ENCODE measurements at places on chromosomes 3 and 15. TPM values are rescaled to one million over a fixed set of nuclear protein-coding genes. Genes with fewer than 3 reads are reported as not detected.

DNA sequence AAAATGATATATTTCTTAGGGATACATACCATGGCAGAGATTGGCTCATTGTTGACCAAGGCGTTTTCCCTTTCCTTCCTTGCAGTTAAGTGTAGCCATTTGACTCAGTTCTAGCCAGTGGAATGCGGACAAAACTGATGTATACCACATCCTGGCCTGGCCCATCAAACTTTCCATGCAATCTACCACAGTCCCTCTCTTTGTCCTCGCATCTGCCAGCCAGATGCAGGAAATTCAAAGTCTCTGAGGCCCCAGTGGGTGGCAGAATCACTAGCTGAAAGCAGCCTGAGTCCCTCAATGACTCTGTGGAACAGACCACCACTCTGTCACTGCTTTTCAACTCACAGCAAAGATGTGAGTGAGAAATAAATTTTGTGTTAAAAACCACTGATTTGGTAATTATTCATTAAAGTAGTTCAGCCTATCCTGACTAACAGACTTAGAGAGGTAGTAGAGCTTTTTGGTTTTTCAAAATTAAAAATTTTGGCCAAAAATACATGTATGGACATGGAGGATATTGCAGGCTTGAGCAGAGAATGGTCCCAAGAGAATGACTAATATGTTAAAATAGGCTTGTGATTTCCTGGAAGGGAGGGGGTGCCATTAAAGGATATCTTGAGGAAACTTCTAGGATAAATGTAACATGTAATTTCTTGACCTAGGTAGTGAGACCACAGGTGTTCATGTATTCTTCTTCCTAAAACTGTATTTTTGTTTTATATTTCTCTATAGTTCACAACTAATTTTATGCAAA is 10.9 kb downstream of the LRRFIP2 start:
- DNase-seq, result no peak
- no peak overlapping the region for H3K4me3 ChIP-seq
- no peak overlapping the region for H3K27ac ChIP-seq

GRCh38 chr3:45795509-45795881 is 841 bp downstream of the SLC6A20 start:
- H3K36me3 ChIP-seq, result no peaks in the 10 kb centered on the region
- peaks cover 7% of the 10 kb centered on the region for H3K4me1 ChIP-seq
- H3K27me3 ChIP-seq, result peaks cover 2% of the 10 kb centered on the region
- H3K4me3 ChIP-seq, result no peak overlapping the region
- no peak overlapping the region for H3K27ac ChIP-seq
- no peak for DNase-seq

- no peak overlapping the region for H3K27ac ChIP-seq
- DNase-seq, result no peak
- peaks cover 2% of the 10 kb centered on the region for H3K4me1 ChIP-seq
- no peak overlapping the region for H3K4me3 ChIP-seq
- no peaks in the 10 kb centered on the region for H3K27me3 ChIP-seq
Measured at GRCh38 chr15:69215314-69216035, 55.0 kb downstream of the GLCE start.

DNA sequence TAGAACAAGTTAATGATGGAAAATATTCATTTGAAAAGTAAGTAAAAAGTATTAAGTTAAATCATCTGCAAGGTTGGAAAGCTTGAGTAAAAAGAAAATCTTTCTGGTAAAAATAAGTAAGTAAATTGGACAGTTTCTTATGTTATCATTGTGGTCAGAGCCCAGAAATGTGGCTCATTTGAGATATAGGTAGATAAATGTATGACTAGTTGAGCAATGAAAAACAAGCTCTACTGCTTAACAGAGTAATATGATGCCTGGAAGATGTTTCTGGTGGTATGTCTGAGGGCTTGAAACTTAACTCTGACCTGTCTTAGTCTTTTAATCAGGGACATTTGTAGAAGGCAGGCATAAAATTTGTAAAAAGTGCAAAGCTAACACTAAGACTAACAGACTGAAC is 444.0 kb downstream of the MFSD1 start:
- no peak for DNase-seq
- H3K27ac ChIP-seq, result no peak overlapping the region
- no peaks in the 10 kb centered on the region for H3K27me3 ChIP-seq
- H3K36me3 ChIP-seq, result no peaks in the 10 kb centered on the region
- H3K4me1 ChIP-seq, result no peaks in the 10 kb centered on the region

DNA sequence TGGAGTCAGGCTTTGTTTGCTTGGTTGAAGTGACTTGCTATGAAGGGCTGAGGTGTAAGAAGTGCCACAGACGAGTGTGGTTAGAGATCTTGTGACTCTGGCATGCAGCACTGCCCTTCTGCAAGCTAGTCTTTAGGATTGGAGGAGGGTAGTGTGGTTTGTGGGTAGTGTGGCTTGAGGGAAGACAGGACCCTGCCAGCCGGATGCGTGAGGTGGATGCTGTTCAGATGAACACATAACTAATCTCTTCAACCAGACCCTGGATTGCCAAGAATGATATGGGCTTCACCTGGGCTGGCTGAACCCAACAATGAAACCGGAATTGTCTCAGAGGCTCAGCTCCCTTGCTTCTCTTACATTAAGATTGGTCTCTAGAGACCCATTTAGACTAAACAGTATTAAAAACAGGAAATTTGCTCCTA is 32.7 kb downstream of the STARD9 start:
- H3K36me3 ChIP-seq, result no peaks in the 10 kb centered on the region
- H3K4me1 ChIP-seq, result no peaks in the 10 kb centered on the region
- H3K27me3 ChIP-seq, result no peaks in the 10 kb centered on the region
- H3K27ac ChIP-seq, result no peak overlapping the region
- no peak overlapping the region for H3K4me3 ChIP-seq
- no peak for DNase-seq

DNA sequence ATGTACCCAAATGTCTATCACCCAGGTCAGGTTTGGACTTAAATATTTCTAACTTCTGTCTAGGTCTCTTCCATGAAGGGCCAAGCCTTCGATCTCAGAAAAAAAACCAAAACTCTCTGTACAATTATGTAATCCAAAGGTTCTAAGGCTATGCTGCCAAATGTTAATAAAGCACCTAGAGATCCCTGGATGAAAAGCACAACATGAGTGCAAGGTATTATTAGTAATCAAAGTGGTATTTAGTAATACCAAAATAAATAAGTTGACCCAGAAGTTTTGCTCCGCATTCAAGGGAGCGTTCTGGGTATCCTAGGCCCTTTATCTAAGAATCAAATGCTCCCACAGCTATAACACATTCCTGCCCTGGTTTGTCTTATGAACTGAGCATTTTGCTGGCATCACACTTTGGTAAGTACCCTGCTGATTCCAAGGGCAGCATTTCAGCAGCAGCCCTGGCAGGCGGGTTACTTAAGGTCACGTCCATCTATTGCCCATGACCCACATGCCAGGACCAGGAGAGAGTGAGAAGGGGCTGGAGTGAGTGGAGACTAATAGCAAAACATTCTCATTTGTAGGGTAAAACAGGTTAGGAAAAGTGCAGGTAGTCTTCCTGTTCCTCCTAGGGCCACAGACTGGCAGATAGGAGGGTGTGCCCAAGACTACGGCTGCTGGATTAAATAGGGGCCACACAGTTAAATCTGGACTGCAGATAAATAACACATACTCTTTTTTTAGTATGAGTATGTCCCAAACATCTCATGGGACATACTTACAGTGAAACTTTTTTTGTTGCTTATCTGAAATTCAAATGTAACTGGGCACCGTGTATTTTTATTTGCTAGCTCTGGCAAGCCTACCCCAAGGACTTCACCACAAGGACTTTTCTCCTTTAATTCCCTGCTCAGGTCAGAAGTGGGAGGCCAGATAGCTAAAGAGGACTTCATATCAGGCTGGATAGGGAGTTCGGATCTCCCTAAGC is 76.0 kb upstream of the SNRK start:
- no peak overlapping the region for H3K4me3 ChIP-seq
- peaks cover 50% of the 10 kb centered on the region for H3K4me1 ChIP-seq

- H3K4me3 ChIP-seq, result no peak overlapping the region
- DNase-seq, result no peak
- H3K36me3 ChIP-seq, result no peaks in the 10 kb centered on the region
- peaks cover 2% of the 10 kb centered on the region for H3K4me1 ChIP-seq
Measured at GRCh38 chr15:37219211-37219701, 118.9 kb upstream of the MEIS2 start.

DNA sequence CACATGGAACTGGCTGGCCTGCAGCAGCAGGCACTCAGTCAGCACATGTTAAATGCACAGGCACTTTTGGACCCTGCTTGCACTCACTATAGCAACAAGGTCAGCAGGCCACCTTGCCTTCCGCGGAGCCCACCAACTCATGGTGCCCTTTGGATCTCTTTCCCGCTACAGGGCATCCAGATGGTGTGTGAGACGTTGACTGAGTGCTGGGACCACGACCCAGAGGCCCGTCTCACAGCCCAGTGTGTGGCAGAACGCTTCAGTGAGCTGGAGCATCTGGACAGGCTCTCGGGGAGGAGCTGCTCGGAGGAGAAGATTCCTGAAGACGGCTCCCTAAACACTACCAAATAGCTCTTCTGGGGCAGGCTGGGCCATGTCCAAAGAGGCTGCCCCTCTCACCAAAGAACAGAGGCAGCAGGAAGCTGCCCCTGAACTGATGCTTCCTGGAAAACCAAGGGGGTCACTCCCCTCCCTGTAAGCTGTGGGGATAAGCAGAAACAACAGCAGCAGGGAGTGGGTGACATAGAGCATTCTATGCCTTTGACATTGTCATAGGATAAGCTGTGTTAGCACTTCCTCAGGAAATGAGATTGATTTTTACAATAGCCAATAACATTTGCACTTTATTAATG is 85.0 kb downstream of the TGFBR2 start:
- no peak overlapping the region for H3K4me3 ChIP-seq
- H3K4me1 ChIP-seq, result peaks cover 30% of the 10 kb centered on the region
- no peaks in the 10 kb centered on the region for H3K27me3 ChIP-seq
- DNase-seq, result no peak
- peaks cover 26% of the 10 kb centered on the region for H3K36me3 ChIP-seq

The RAB6B gene
- 0.08 TPM for total RNA-seq

- DNase-seq, result no peak
- no peak overlapping the region for H3K4me3 ChIP-seq
- peaks cover 94% of the 10 kb centered on the region for H3K36me3 ChIP-seq
- peaks cover 3% of the 10 kb centered on the region for H3K4me1 ChIP-seq
- no peak overlapping the region for H3K27ac ChIP-seq
Measured at GRCh38 chr3:157149136-157149696, 10.7 kb downstream of the CCNL1 start.

DNA sequence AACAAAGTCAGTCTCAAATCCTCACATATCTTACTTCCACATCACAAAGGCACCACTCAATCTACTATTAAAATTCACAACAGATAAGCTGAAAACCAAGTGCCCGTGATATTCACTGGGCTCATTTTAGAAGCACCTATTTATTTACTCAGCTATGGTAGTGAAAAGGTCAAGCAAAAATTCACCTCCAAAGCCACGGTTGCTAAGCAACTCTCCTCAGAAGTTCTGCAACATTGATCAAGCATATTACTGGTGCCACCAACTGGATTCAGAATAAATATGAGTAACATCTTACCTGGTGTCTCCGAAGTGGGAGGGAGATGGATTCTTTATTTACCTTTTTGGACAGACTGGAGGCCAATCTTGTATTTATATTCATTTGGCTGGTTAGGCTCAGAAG is 714.8 kb downstream of the FHIT start:
- H3K4me3 ChIP-seq, result no peak overlapping the region
- H3K27ac ChIP-seq, result no peak overlapping the region
- no peak for DNase-seq
- no peaks in the 10 kb centered on the region for H3K27me3 ChIP-seq
- no peaks in the 10 kb centered on the region for H3K4me1 ChIP-seq

The ESYT3 gene
- under 0.01 TPM for total RNA-seq

The THRB gene
- total RNA-seq, result 10.8 TPM

DNA sequence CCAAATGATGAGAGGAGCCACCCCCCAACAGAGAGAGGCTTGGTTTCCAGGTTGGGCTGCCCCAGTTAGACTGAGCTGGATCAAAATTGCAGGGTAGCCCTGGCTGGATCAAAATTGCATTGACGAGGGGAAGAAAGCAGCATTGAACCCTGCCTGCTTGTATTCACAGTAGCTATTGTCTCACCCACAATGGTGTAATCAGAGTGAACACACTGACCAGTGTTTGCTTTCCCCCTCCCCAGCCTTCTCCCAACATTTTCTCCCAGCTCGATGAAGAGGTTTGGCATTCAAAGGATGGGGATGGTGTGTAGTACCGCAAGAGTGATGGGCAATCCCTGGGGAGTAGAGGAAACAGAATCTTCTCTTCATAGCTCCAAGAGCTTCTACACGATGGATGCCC is 223.8 kb downstream of the ADAMTS9 start:
- H3K4me1 ChIP-seq, result no peaks in the 10 kb centered on the region
- no peaks in the 10 kb centered on the region for H3K36me3 ChIP-seq
- no peak for DNase-seq
- no peaks in the 10 kb centered on the region for H3K27me3 ChIP-seq
- no peak overlapping the region for H3K27ac ChIP-seq

DNA sequence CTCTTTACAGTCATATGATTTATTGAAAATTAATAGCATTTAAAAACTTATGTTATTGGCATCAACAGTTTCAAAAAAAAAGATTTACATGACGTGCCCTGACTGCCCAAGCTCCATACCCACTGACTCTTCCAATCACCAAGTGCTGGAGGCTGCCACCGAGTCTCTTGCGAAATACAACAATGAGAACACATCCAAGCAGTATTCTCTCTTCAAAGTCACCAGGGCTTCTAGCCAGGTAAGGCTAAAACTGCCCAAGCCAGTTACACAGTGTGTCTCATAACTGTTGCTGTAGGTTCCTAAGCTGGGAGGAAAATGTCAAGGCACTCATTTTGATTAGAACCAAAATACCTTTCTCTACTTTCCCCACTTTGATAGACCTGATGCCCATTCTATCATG is 4.5 kb downstream of the FETUB start:
- peaks cover 44% of the 10 kb centered on the region for H3K36me3 ChIP-seq
- H3K27me3 ChIP-seq, result no peaks in the 10 kb centered on the region
- H3K4me1 ChIP-seq, result peaks cover 45% of the 10 kb centered on the region
- H3K4me3 ChIP-seq, result no peak overlapping the region

- H3K27ac ChIP-seq, result no peak overlapping the region
- H3K4me1 ChIP-seq, result peaks cover 10% of the 10 kb centered on the region
- no peaks in the 10 kb centered on the region for H3K36me3 ChIP-seq
- no peaks in the 10 kb centered on the region for H3K27me3 ChIP-seq
- no peak for DNase-seq
Measured at GRCh38 chr3:141349711-141350110, 18.6 kb upstream of the ZBTB38 start.

GRCh38 chr3:106326941-106327695 is 458.3 kb upstream of the CBLB start:
- H3K27ac ChIP-seq, result no peak overlapping the region
- no peaks in the 10 kb centered on the region for H3K27me3 ChIP-seq
- no peaks in the 10 kb centered on the region for H3K36me3 ChIP-seq
- DNase-seq, result no peak
- no peak overlapping the region for H3K4me3 ChIP-seq

GRCh38 chr15:90087454-90088154 is 14.7 kb downstream of the IDH2 start:
- no peak for DNase-seq
- peaks cover 6% of the 10 kb centered on the region for H3K4me1 ChIP-seq
- H3K36me3 ChIP-seq, result peaks cover 39% of the 10 kb centered on the region
- H3K27ac ChIP-seq, result no peak overlapping the region
- H3K27me3 ChIP-seq, result no peaks in the 10 kb centered on the region

Measured in liver (tissue), 10 donors.